ENCODE measurements at places on chromosomes 6 and 20.

GRCh38 chr20:41222296-41222695 is 85.0 kb downstream of the PLCG1 start:
- no peak for DNase-seq

- DNase-seq = no peak
Measured at GRCh38 chr6:168186438-168186837, 107.4 kb upstream of the FRMD1 start.

DNA sequence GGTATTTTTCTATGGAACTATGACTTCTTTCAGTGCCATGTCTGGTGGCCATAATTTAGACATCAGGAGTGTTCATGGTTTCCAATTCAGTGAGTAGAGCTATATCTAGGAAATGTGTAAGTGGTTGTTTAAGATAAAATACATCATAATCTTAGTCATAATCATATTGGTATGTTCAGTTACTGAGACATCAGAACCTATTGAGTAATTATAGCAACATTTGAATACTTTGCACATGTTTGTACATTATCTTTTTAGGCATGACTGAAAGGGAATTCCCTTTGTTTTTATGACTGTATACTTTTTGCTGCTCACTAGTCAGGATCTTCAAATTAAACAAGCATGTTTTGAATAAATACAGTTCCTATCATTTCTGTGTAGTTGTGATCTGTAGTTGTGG is 64.0 kb downstream of the STXBP5 start:
- DNase-seq = no peak

DNA sequence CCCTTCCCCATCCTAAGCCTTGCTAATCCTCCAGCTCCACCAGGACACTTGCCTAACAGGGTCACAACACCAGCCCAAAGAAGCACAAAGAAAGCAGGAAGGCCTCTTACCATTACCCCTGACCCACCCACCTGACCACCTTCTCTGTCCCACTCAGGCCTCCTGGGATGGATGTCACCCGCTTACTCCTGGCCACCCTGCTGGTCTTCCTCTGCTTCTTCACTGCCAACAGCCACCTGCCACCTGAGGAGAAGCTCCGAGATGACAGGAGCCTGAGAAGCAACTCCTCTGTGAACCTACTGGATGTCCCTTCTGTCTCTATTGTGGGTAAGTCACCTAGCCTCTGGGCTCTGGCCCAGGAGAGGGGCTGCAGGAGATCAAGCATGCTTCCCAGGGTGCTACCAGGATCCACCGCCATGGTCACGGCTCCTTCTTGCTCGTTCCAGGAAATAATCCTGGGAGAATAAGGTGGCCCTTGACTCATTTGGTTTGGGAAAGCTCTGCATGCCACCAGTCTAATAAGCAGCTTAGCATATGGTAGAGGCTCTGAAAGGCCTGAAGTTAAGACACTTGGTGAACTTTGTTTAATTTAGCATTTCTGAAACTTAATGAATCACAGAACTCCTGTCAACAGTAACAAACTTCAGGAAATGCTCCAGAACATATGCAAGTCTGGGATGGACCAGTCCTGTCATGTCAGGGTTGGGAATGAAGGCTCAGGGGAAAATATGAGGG is 19.2 kb downstream of the ASIP start:
- no peak for DNase-seq

- no peak for DNase-seq
Measured at GRCh38 chr6:167670938-167671338, 155.8 kb upstream of the AFDN start.

DNA sequence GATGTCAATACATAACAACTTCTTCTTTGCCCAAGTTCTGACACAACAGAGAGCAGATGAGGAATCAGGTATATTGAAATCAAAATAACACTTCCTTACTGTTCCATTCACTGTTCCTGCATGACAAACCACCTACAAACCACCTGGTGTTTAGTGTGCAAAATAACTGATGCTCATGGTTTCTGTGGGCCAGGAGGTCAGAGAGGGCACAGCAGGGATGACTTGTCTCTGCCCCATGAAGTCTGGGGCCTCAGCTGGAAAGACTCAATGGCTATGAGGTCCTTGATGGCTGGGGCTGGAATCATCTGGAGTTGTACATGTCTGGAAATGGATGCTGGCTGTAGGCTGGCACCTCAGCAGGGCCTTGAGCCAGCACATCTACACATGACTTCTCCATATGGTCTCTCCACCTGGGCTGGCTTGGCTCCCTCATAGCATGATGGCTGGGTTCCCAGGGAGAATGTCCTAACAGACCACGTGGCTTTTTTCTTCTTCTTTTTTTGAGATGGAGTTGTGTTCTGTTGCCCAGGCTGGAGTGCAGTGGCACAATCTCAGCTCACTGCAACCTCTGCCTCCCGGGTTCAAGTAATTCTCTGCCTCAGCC is 7.4 kb upstream of the COX4I2 start:
- DNase-seq = peak; percentile 80

DNA sequence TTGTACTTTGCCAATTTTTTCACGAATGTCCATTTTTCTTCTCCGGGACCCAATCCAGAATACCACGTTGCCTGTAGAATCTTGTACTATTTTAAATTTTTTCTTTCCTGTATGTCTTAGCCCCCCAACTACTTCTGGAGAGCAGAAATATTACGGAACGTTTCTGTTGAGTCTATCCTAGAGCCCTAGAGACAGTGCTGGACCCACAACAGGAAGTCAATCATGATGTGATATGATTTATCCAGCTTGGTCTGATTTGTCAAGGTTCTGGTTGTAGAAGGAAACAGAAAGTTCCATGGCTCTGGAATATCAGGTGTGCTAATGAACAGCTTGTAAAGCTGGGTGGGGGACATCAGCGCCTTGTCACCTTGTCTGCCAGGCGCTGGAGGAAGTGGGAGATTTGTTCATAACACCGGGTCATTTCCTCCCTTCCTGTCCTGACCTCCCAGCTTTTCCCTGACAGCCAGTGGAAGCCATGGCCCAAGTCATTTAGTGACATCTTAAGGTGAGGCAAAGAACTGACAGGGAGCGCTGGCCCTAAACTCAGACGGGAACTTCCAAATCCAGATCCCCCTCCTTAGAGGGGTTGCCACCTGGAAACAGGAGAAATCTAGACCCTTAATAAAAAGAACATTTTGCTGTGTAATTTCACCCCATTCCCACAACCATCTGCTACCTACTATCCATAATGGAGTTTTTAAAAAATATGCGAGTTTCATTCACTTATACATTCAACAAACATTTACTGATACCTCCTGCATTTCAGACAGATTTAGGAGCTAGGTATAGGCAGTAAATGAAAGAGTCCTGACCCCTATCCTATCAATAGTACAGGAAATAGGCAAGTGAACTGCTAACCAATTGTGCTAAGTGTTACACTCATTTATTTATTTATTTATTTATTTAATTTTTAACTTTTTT is 130.5 kb downstream of the ZFP64 start:
- no peak for DNase-seq

DNA sequence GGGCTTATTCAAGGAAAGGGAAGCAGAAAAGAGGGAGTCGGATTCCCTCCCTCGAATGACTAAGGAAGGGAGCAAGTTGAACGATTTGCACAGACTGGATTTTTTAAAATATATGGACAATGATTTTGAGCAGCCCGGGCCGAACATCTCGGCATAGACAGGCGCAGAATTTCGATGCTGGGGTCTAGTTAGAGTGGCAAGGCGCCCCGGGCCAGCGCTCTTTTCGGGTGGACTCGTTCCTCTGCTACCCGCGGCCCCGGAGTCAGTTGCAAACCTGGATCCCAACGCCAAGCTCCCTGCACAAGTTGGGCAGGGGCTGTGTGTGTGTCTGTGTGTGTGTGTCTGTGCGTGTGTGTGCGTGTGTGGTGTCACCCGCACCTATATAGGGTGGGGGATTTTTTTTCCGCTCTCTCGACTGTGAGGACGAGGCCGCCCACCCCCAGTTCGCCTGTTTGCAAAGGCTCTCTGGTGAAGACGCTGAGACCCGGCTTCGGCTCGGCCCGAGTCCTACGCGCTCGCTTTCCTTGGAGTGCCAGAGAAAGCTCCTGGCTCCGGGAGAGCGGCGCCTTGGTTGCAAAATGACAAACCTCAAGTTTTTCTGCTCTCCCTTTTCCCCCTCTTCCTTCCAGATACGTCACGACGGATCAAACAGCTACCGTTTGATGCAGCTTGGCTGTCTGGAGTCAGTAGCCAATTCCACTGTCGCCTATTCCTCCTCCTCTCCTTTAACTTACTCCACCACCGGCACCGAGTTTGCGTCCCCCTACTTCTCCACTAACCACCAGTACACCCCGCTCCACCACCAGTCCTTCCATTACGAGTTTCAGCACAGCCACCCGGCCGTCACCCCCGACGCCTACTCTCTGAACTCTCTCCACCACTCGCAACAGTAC is 1.4 kb downstream of the TFAP2D start:
- DNase-seq = no peak

- DNase-seq = no peak
Measured at GRCh38 chr6:151481786-151482185, 12.0 kb upstream of the CCDC170 start.

- no peak for DNase-seq
Measured at GRCh38 chr6:113829696-113830045, 27.5 kb upstream of the MARCKS start.

DNA sequence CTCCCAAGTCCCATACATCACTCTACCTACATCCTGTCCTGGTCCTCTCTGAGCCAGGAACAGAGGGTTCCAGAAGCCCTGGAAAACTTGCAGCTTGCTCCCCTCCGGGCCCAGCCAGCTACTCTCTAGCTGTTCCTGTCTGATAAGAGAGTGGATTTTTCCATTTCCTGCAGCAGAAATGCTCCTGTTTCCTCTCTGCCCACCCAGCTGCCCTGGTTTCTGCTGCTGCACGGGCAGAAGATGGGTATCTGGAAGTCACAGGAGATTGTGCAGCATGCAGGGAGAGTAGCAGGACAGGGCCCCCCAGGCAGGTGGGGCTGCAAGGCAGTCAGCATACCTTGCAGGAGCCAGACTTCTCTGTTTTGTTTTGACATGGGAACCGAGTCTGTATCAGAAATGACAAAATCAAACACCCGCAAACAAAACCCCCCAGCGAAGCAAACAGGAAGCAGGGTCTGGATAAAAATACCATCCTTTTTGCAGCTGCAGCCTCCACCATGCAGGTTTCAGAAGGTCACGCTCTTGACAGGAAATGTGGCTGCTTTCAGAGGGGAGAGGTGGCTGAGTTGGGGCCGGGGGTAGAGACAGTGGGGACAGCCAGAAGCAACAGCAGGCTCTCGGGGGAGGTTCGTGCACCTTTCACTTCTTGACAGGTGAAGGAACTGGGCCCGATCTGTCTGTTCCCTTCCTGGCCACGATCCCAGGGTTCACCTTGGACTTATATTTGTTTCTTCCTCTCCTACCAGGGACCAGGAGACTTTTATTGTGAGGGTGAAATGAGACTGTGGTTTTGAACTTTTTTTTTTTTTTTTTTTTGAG is 50.8 kb upstream of the FAM83D start:
- no peak for DNase-seq

GRCh38 chr6:31734821-31735406 is 1.4 kb downstream of the CLIC1 start:
- peak; percentile 13 for DNase-seq

- DNase-seq = no peak
Measured at GRCh38 chr6:87907521-87907920, 140.1 kb upstream of the SPACA1 start.

DNA sequence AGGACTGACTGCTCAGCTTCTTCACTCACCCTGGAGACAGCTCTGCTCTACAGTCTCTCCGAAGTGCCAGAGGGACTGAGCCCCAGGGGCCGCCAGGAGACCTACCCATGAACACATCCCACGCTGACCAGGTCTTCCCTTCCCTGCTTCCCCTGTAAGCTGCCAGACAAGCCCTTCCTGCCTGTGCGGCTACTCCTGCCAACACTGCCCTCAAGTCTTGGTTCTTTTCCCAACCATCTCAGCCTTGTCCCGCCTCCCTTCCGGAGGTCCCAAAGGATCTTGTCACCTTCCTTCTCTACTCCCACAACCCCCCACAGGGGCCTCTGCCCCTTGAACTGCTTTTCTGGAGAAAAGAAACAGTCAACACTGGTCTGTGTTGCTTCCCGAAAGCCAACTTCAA is 15.0 kb downstream of the CPNE5 start:
- DNase-seq = no peak

GRCh38 chr20:48025051-48025515 is 239.8 kb upstream of the SULF2 start:
- DNase-seq = peak; percentile 84

- DNase-seq = no peak
Measured at GRCh38 chr6:139449611-139450000, 75.2 kb upstream of the CITED2 start.

DNA sequence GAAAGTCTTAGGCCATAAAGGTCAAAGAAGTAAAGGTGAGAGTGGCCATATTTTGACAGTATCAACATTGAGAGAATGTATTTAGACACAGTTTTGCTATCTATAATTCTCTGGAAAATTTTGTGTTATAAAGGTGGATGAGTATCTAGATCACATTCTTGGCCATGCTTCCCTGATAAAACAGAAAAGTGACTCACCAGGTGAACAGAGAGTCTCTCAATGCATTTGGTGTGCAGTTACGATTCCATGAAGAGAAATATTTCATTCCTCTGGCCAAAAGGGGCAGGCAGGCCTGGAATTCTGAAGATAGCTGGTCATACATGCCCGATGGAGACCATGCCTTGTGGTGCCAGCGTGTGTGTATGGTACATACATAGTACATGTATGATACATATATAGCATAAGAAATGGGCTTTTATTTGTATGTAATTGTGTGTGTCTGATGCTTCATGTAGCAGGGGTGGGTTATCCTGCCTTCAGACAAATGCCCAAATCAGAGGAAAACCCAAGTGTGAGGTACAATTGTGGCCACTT is 164.0 kb downstream of the SOBP start:
- no peak for DNase-seq

DNA sequence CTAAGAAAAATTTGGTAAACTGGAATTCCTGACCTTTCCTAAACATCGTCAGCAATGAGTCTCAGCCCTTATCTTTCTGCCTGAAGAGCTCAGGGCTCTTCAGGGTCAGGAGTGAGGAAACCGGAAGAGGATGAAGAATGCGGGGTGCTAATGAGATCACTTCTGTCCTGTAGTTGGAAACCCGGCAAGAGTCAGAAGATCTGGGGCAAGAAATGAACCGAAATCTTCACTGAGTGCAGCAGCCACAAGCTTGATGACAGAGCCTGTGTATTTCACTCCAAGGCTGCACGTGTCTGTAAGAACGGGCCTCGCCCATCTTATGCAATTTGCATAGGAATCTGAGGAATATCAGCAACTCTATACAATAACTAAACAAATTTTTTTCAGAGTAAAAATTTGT is 60.4 kb upstream of the QKI start:
- DNase-seq = no peak

Data from NCI-H1092 treated with DMSO at 0.1 percent for 48 hours (cell line).